Cardiac muscle cell (in vitro differentiated cells and primary cell): ENCODE measurements at places on chromosomes 16 and 17.

GRCh38 chr17:944266-944826, 35.2 kb downstream of the NXN start:
- DNase-seq = no peak

DNA sequence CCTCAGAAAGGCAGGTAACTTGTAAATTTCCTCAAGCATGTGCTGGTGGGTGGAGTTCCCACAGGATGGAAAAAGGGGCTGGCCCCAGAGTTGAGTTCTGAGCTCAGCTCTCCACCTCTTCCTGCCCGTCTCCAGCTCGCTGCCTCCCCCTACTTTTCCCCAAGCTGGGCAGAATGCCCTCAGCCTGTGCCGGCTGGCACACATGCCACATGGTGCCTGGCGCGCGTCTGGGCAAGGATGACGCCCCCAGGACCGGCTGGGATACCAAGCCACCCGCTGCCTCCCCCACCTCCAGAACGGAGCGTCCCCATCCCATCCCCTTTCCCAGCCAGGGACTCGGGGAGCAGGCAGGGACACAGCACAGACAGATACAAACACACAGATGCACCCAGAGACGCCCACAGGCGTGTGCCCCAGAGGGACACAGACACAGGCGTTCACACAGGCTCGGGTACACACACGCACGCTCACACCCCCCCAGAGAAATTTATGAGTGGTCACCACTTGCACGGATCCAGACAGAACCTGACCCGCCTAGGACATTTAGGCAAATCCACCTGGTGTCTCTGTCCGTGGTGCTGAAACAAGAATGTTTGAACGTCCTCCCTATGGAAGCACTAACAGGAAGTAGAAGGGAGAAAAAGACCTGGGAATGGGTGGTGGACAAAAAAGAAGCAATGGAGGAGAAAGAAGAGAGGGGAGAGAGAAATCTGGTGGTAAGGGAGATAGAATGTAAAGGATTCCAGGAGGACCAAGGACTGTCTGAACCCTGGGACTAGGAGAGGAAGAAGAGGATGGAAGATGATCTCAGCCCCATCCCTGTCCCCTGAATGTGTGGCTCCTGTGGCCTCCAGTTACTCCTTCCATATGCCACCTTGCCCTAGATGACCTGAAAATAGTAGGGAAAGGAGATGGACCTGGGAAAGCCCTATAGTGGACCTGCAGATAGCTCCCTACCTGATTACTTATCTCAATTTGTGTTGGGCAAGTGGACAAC, 15.5 kb downstream of the NEUROD2 start:
- peak; percentile 92 for DNase-seq

DNA sequence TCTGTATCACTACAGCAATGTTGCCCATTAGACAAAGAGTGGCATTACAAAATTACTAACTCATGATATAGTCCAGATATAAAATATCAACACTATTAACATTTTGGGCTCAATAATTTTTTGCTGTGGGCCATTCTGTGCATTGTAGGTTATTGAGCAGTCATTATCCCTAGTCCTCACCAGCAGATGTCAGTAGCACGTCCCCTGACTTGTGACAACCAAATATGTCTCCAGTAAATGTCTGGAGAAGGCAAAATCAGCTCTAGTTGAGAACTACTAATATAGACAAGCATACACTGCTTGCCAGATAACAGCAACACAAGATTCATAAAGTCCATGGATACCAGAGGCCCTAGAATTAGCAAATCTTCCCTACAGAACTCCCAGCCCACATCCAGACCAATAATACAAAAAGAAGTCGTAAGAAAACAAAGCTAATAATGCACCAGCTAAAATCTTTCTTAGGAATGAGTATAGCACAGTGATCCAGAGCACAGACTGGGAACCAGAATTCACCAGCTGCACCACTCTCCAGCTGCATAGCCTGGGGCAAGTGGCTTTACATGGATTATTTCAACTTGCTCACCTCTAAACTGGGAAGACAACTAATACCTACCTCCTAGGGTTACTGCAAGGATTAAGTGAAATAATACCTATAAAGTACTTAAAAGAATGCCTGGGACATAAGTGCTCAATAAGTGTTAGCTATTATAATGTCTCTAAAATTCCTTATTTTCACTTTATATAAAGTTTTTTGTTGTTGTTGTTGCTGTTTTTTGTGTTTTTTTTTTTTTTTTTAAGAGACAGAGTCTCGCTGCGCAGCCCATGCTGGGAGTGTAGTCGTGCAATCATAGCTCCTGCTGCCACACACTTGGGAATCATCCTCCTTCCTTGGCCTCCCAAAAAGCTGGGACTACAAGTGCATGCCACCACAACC, 23.7 kb downstream of the HELZ start:
- DNase-seq = peak; percentile 48

DNA sequence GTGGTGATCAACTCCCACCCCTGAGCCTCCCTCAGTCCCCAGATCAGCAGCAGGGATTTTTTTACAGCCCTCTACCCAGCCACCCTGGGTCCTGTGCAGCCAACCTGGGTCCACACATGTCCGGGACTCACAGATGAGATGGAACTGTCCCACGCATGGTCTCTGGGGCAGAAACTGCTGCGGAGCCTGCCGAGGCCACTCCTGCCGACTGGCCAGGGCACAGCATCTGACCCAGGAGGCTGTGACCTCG, 48.0 kb upstream of the ZCCHC14 start:
- no peak for DNase-seq

GRCh38 chr16:81774348-81774747, 4.7 kb upstream of the PLCG2 start:
- no peak for DNase-seq

GRCh38 chr16:48495303-48495702, 110.1 kb upstream of the SIAH1 start:
- no peak for DNase-seq

GRCh38 chr17:27564463-27564862, 66.5 kb upstream of the LGALS9 start:
- no peak for DNase-seq
